ENCODE measurements at places on chromosomes 5 and 9. TPM values are rescaled to one million over a fixed set of nuclear protein-coding genes. Genes with fewer than 3 reads are reported as not detected.

ZCCHC7 gene
- 7.7 TPM for total RNA-seq

RANBP17 gene
- total RNA-seq: 5.5 TPM

CCNB1 gene
- total RNA-seq: 310 TPM

PTGS1 gene
- total RNA-seq: not detected

NMUR2 gene
- not detected for total RNA-seq

LURAP1L gene
- 67.0 TPM for total RNA-seq

SETX gene
- 24.2 TPM for total RNA-seq

ANKRD18A gene
- 0.07 TPM for total RNA-seq

CSF2 gene
- not detected for total RNA-seq

PTCD2 gene
- total RNA-seq: 16.4 TPM

INSL6 gene
- total RNA-seq: not detected

MYO10 gene
- 62.0 TPM for total RNA-seq

SLC25A2 gene
- not detected for total RNA-seq

TRPM3 gene
- not detected for total RNA-seq

SLC1A3 gene
- 0.37 TPM for total RNA-seq

TAS2R1 gene
- not detected for total RNA-seq

INSL4 gene
- total RNA-seq: not detected

MCC gene
- total RNA-seq: 0.86 TPM

RNF183 gene
- not detected for total RNA-seq

LAMC3 gene
- 2.4 TPM for total RNA-seq

ST8SIA4 gene
- total RNA-seq: not detected

COL23A1 gene
- 89.5 TPM for total RNA-seq

WHRN gene
- total RNA-seq: 2.1 TPM

MAMDC4 gene
- total RNA-seq: 0.63 TPM

TSLP gene
- total RNA-seq: 0.43 TPM

ERGIC1 gene
- 65.6 TPM for total RNA-seq

CYLC2 gene
- total RNA-seq: not detected

RRAGA gene
- 253 TPM for total RNA-seq

SLC4A9 gene
- not detected for total RNA-seq

IFNA2 gene
- total RNA-seq: not detected

ADAMTSL2 gene
- 0.10 TPM for total RNA-seq

FBXO38 gene
- 29.4 TPM for total RNA-seq

WNT8A gene
- not detected for total RNA-seq

TMEM174 gene
- total RNA-seq: not detected

MLLT3 gene
- total RNA-seq: 69.9 TPM

ANKRD31 gene
- not detected for total RNA-seq

EGFLAM gene
- not detected for total RNA-seq

NREP gene
- total RNA-seq: 116 TPM

UBTD2 gene
- 28.8 TPM for total RNA-seq

SCGB3A1 gene
- total RNA-seq: not detected

IL5 gene
- total RNA-seq: not detected

SMARCA2 gene
- total RNA-seq: 15.2 TPM

ZFP2 gene
- total RNA-seq: 24.9 TPM

CARTPT gene
- total RNA-seq: not detected

ANKRD18B gene
- not detected for total RNA-seq

ADGRD2 gene
- total RNA-seq: not detected

TAL2 gene
- total RNA-seq: not detected

GBGT1 gene
- total RNA-seq: 7.2 TPM

ASPN gene
- not detected for total RNA-seq

SHISAL2B gene
- total RNA-seq: not detected
